ENCODE measurements at places on chromosomes 2 and 18. TPM values are rescaled to one million over a fixed set of nuclear protein-coding genes. Genes with fewer than 3 reads are reported as not detected.

Gene GALNT1
- total RNA-seq, result 42.9 TPM

Gene LRP1B
- not detected for total RNA-seq

Gene ANKRD30B
- total RNA-seq, result not detected

Gene DUSP2
- 24.9 TPM for total RNA-seq

Gene SIX3
- 0.14 TPM for total RNA-seq

Gene FBLN7
- total RNA-seq, result 9.0 TPM

Gene REL
- 18.2 TPM for total RNA-seq

Gene TFPI
- not detected for total RNA-seq

Gene SNTG2
- total RNA-seq, result 0.57 TPM

Gene FECH
- total RNA-seq, result 17.0 TPM
